CD4-positive, alpha-beta T cell treated with Interleukin-15 for 1 hour (primary cell): ENCODE measurements at places on chromosomes 13 and 19.

DNA sequence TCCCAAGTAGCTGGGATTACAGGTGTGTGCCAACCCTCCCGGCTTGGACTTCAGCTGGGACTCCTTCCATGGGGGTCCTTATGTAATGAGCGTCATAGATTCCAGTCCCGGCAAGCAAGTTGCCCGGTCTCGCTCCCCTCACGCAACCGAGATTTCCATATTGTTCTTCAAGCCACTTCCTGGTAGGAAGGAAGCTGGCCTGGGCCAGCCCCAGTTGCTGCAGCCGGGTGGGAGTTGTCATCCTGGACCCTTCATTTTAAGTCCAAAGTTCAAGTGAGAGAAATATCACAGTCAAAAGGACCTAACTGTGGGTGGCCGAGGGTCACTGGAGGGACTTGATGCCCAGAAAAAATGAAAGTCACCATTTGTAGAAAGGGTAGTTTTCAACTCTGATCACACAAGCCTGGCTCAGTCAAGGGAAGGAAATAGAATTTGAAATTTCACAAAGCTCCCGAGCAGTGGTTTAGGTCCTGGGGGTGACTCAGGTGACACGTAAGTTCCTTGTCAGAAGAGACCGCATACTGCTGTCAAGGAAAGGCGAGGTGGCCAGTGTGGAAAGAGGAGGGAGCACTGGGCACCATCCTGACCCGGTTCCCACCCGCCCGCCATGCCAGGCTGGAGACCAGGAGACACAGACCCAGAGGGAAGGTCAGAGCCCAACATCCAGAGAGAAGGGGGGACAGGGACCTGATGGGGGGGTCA is 5.3 kb downstream of the FGF21 start:
- no peak for DNase-seq

DNA sequence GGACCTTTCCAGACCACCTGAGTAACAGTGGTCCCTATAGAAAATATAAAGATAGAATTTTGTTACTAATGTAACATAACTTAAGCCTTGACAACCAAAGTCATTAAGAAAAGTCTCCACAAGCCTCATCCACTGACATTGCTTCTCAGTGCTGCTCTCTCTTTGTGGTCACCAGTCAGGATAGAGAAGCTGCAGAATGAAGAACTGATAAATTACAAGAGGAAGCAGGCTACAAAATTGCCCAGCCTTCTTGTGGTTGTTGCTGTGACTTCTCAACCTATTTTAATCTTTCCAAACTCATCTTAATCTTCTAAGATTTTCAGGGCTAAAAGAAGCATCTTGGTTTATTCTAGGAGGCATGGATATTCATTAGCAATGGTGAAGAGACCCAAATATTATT is 343.8 kb downstream of the MZT1 start:
- no peak for DNase-seq

- peak; percentile 43 for DNase-seq
Measured at GRCh38 chr19:17721821-17722220, 2.5 kb downstream of the MAP1S start.

DNA sequence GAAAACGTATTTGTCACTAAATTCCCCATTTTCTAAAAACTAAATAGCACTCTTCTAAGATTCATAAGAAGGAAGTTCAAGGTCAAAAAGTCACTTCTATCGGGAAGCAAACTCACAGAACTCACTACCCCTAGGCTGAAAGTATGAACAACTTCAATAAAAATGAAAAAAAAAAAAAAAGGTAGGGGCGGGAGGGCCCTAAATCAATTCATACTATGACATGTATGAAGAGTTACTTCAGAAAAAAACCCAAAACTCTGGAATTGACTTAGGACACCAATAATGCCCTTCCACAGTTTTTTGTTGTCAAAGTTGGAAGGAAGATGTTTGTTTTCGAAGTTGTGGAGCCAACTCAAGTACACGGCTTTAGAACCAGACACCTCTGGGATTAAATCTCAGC is 1.1 kb downstream of the SUCLA2 start:
- no peak for DNase-seq

DNA sequence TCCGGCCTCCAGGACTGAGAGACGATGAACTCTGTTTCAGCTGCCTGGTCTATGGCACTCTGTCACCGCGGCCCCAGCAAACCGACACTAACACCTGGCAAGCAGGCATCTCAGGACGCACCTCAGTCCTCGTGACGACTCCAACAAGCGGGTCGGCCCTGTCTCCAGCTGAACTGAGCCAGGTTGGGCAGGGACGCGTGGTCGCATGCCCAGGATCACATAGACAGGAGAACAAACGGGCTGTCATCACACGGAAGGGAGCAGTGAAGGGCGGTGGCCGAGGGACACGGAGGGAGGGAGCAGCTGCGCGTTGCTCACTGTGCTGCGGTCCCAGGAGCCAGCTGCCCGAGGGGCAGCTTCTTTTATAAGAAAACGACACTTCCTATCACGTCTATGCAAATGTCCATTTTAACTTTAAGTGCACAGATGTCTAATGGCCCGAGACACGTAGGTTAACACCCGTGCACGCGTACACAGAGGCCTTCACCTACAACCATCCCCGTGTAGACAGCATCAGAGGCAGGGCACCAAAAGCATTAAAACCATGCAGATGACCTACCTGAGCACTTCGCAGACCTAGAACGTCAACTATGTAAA is 8.9 kb downstream of the SGTA start:
- no peak for DNase-seq

GRCh38 chr19:16216744-16217670 is 19.3 kb downstream of the AP1M1 start:
- DNase-seq = no peak

DNA sequence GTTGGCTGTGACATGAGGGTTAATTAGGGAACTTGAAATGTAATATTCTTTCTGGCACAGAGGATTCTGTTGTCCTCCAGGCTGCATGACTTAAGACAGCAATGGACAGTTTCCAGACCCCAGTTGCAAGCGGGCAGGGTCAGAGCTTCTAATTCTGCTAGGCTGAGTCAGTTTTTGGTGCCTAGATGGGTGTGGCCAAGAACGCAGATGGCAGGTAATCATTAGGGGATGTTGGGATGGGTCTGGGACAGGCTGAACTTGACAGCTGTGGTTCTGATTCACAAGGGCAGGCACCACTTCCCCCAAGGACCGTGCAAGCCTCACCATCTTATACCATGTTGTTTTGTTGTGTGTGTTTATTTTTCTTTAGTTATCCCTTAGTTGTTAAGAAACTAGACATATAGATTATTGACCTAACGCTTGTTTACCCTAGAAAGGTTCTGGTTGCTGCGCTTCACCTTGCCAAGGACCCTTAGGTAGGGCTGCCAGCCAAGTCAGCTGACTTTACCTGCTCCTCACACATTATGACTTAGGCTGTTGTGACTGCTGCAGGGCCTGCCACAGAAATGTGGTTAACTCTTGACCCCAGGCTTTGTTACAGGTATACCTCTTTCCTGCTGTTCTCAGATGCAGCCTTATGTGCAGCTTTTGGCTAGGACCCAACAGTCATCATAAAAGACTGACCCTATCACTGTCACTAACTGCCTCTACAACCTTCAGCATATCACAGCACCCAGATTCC is 117.7 kb upstream of the KLF12 start:
- DNase-seq = no peak

DNA sequence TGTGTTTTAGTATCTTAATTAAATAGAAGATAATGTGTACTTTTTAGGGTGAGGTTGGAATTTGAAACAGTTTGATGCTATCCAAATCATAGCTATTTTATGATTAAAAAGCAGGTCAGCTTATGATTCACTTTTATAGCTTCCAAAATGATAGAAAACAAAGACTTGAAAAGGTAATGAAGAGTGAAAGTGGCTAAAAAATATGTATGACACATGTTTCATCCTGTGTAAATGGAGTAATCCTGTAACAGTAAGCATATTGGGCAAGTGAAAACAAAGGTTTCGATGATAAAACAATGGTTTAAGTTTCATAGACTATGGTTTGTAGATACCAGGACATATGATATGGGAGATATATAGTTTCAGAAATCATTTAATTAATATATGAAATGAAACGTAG is 456.2 kb downstream of the PCDH20 start:
- DNase-seq = no peak

DNA sequence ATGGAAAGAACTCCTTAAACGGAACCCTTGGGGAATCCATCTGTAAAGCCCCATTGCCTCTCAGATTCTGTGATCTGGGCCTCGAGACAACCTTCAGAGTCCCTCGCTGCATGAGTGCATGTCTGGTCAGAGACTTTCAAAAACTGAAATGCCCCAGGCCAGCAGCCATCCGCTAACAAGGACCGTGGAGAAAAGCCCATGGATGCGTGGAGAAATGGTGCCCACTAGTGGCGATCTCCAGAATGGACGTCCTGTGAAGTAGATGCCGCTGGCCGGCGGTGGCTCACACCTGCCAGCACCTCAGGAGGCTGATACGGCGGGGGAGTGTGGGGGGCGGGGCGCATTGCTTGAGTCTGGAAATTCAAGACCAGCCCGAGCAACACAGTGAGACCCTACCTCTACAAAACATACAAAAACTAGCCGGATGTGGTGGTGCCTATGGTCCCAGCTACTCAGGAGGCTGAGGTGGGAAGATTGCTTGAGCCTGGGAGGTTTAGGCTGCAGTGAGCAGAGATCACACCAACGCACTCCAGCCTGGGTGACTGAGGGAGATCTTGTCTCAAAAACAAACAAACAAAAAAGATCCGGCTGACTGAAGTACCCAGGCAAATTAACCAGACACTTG is 7.9 kb upstream of the CDC16 start:
- DNase-seq = peak; percentile 82

- DNase-seq = no peak
Measured at GRCh38 chr13:83150616-83151307, 731.5 kb downstream of the SLITRK1 start.

- DNase-seq = no peak
Measured at GRCh38 chr13:37136187-37136586, 30.7 kb upstream of the CSNK1A1L start.

- no peak for DNase-seq
Measured at GRCh38 chr13:30796132-30796572, 60.8 kb downstream of the ALOX5AP start.

GRCh38 chr13:58531614-58532013 is 900.1 kb downstream of the PCDH17 start:
- no peak for DNase-seq
